Natural killer cell (primary cell): ENCODE measurements at places on chromosomes 7 and 10. TPM values are rescaled to one million over a fixed set of nuclear protein-coding genes. Genes with fewer than 3 reads are reported as not detected.

DNA sequence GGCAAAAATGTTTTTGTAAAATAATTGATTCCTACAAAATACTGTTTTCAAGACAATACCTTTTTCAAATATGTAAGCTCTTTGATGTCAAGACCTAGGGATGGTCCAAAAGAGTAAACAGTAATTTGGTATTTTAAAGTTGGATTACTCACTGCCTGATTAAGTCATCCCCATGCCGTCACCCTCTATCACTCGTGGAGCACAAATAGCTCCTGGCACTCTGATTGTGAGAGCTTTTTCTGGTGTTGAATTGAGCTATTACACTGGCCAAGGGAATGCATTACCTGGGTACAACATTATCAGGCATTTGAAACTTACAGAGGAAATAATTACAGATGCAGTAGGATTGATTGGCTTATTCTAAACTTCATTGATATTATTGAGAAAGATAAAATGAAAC lies 231.9 kb upstream of the GRM3 start:
- no peak overlapping the region for H3K4me3 ChIP-seq
- H3K27me3 ChIP-seq = no peaks in the 10 kb centered on the region
- H3K4me1 ChIP-seq = no peaks in the 10 kb centered on the region
- no peak for DNase-seq

DNA sequence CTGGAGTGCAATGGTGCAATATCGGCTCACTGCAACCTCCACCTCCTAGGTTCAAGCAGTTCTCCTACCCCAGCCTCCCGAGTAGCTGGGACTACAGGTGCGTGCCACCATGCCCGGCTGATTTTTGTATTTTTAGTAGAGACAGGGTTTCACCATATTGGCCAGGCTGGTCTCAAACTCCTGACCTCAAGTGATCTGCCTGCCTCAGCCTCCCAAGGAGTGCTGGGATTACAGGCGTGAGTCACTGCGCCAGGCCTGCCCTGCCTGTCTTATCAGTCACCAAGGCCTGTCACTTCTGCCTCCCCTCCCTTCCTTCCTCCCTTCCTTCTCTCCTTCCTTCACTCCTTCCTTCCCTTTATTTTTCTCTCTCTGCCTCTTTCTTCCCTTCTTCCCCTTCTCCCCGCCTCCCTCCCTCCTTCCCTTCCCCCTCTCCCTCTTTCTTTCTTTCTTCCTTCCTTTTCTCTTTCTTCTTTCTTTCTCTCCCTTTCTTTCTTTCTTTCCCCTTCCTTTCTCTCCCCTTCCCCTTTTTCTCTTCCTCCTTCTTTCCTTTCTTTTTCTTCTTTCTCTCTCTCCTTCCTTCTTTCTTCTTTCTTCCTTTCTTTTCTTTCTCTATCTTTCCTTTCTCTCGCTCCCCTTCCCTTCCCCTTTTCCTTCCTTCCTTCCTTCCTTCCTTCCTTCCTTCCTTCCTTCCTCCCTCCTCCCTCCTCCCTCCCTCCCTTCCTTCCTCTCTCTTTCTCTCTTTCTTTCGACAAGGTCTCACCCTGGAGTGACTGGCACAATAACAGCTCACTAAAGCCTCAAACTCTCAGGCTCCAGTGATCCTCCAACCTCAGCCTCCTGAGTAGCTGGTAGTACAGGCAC lies 3.1 kb upstream of the ST7 start:
- H3K4me3 ChIP-seq = no peak overlapping the region
- H3K27me3 ChIP-seq = no peaks in the 10 kb centered on the region
- no peak overlapping the region for H3K27ac ChIP-seq
- no peaks in the 10 kb centered on the region for H3K36me3 ChIP-seq
- peaks cover 11% of the 10 kb centered on the region for H3K4me1 ChIP-seq
- no peak for DNase-seq

DNA sequence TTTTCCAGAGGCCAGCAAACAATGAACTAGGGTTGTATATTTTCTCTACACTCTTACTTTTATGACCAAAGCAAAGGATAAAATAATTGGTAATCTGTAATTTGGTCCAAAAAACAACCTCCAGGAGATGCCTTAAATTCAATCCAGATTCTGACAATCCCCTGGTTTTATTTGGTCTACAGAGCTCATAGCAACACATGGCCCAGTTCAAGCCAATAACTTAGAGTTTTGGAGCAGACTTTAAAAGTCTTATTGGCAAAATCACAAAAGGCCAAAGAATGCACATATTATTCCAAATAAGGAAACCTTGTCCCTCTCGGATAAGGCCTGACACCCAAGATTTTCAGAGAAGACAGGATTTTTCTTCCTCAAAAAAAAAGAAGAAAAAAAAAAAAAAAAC lies 51.9 kb downstream of the SORBS1 start:
- no peaks in the 10 kb centered on the region for H3K36me3 ChIP-seq
- H3K4me1 ChIP-seq = no peaks in the 10 kb centered on the region
- H3K27ac ChIP-seq = no peak overlapping the region
- H3K27me3 ChIP-seq = no peaks in the 10 kb centered on the region
- DNase-seq = no peak

Gene PTPRN2
- total RNA-seq = 1.3 TPM

Gene ADAM12
- total RNA-seq = 1.8 TPM

- peak; percentile 21 for DNase-seq
- H3K4me1 ChIP-seq = no peaks in the 10 kb centered on the region
- no peak overlapping the region for H3K27ac ChIP-seq
- H3K36me3 ChIP-seq = no peaks in the 10 kb centered on the region
- no peaks in the 10 kb centered on the region for H3K27me3 ChIP-seq
These were observed 90.3 kb downstream of the BTRC start for GRCh38 chr10:101444058-101444898.

DNA sequence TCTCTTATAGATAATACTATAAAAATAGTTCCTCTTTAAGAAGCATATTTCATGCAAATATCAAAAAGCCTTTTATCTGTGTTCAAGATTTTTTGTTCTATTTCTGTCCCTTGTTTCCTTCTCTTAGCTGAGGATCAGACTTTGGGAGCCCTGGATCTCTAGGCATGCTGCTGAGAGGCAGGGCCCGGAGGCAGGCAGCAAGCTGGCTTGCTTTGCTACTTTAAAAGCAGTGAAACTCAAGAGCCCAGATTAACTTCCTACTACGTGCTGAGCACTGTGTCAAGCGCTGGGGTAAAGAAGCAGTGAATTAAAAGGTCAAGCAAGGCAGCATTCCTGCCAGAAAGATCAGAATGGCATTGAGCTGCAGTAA lies 31.0 kb upstream of the ARID5B start:
- H3K27me3 ChIP-seq = no peaks in the 10 kb centered on the region
- no peak overlapping the region for H3K27ac ChIP-seq
- no peak for DNase-seq
- no peak overlapping the region for H3K4me3 ChIP-seq

DNA sequence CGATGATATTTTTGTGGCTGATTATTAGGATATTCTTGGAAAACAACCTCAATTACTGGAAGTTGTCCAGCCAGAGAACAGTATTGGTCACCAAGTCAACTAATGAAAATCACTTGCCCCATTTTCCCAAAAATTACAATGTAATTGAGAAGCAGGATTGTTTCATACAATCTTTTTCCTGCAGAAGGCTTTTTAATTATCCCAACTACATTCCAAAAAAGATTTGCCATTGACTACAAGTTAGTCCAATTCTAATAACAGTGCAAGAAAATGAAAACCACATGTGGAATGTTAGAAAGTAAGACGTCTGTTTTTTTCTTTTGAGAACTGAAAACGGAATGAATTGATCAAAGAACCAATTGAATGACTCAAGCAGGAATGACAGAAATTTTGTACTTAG lies 1195.8 kb downstream of the SORCS1 start:
- no peaks in the 10 kb centered on the region for H3K4me1 ChIP-seq
- no peaks in the 10 kb centered on the region for H3K27me3 ChIP-seq
- H3K27ac ChIP-seq = no peak overlapping the region
- H3K4me3 ChIP-seq = no peak overlapping the region
- no peaks in the 10 kb centered on the region for H3K36me3 ChIP-seq
- DNase-seq = no peak

- H3K4me3 ChIP-seq = no peak overlapping the region
- peaks cover 13% of the 10 kb centered on the region for H3K36me3 ChIP-seq
- peaks cover 43% of the 10 kb centered on the region for H3K4me1 ChIP-seq
- H3K27me3 ChIP-seq = no peaks in the 10 kb centered on the region
These were observed 67.0 kb downstream of the GSAP start for GRCh38 chr7:77349141-77349540.

GRCh38 chr7:151491859-151492258 lies 27.8 kb downstream of the RHEB start:
- DNase-seq = no peak
- H3K36me3 ChIP-seq = peaks cover 17% of the 10 kb centered on the region
- H3K27ac ChIP-seq = no peak overlapping the region
- H3K4me3 ChIP-seq = no peak overlapping the region
- H3K27me3 ChIP-seq = no peaks in the 10 kb centered on the region
- H3K4me1 ChIP-seq = no peaks in the 10 kb centered on the region

- H3K27me3 ChIP-seq = no peaks in the 10 kb centered on the region
- DNase-seq = no peak
- no peaks in the 10 kb centered on the region for H3K36me3 ChIP-seq
- H3K4me3 ChIP-seq = no peak overlapping the region
- H3K27ac ChIP-seq = no peak overlapping the region
These were observed 256.5 kb upstream of the PPP2R2D start for GRCh38 chr10:131644289-131644688.

Gene FGFBP3
- 2.0 TPM for total RNA-seq

Gene NUDT5
- 25.7 TPM for total RNA-seq

- no peaks in the 10 kb centered on the region for H3K36me3 ChIP-seq
- H3K27me3 ChIP-seq = no peaks in the 10 kb centered on the region
- H3K27ac ChIP-seq = no peak overlapping the region
- DNase-seq = no peak
These were observed 780.0 kb downstream of the SORCS1 start for GRCh38 chr10:106384496-106384895.

Gene NKX1-2
- total RNA-seq = not detected
